ENCODE measurements at places on chromosomes 12 and 14. TPM values are rescaled to one million over a fixed set of nuclear protein-coding genes. Genes with fewer than 3 reads are reported as not detected.

The STYX gene
- total RNA-seq: 8.1 TPM

The ITGB7 gene
- 13.8 TPM for total RNA-seq

The DDX54 gene
- 46.4 TPM for total RNA-seq

The TSPAN19 gene
- total RNA-seq: not detected

The GPR65 gene
- 1.6 TPM for total RNA-seq

The FOXM1 gene
- 6.3 TPM for total RNA-seq

The BHLHE41 gene
- total RNA-seq: 43.0 TPM
